Bronchus fibroblast of lung (primary cell): ENCODE measurements at places on chromosomes 11 and 22. TPM values are rescaled to one million over a fixed set of nuclear protein-coding genes. Genes with fewer than 3 reads are reported as not detected.

The IFTAP gene
- 31.1 and 31.4 TPM in 2 replicates for total RNA-seq

The PIWIL4 gene
- 0.50 and 0.59 TPM in 2 replicates for total RNA-seq

The MLC1 gene
- total RNA-seq: not detected in 2 replicates

The GPHA2 gene
- not detected in 2 replicates for total RNA-seq

The THY1 gene
- 64.8 and 72.6 TPM in 2 replicates for total RNA-seq

The TNRC6B gene
- 7.9 TPM in 2 replicates for total RNA-seq

The SCGB2A2 gene
- not detected in 2 replicates for total RNA-seq

The PHLDA2 gene
- 67.4 and 71.9 TPM in 2 replicates for total RNA-seq

The ANKRD49 gene
- 5.2 and 5.4 TPM in 2 replicates for total RNA-seq

The MTFP1 gene
- total RNA-seq: 27.1 and 27.5 TPM in 2 replicates

The FAM83F gene
- total RNA-seq: under 0.01 and 0.17 TPM in 2 replicates

The C11orf52 gene
- total RNA-seq: 0.34 and 0.59 TPM in 2 replicates

The KCNJ11 gene
- total RNA-seq: under 0.01 TPM in 2 replicates

The OR8D2 gene
- not detected in 2 replicates for total RNA-seq

The FIBIN gene
- total RNA-seq: 8.8 and 12.1 TPM in 2 replicates

The PLEKHA7 gene
- 0.50 and 3.1 TPM in 2 replicates for total RNA-seq

The LMO2 gene
- total RNA-seq: 0.30 and 0.84 TPM in 2 replicates
